Stimulated activated naive CD8-positive, alpha-beta T cell treated with anti-CD3 and anti-CD28 coated beads, Interleukin-15, Interleukin-2, amounts not matched to agents 100 U/mL and 50 U/mL, for 24 hours (primary cell): ENCODE measurements at places on chromosomes 5 and 9.
A peak's percentile ranks its signal among the peaks of the same experiment; 100 is the strongest.

- no peak for DNase-seq
Observed at GRCh38 chr5:142495531-142495930, 170.7 kb upstream of the SPRY4 start.

DNA sequence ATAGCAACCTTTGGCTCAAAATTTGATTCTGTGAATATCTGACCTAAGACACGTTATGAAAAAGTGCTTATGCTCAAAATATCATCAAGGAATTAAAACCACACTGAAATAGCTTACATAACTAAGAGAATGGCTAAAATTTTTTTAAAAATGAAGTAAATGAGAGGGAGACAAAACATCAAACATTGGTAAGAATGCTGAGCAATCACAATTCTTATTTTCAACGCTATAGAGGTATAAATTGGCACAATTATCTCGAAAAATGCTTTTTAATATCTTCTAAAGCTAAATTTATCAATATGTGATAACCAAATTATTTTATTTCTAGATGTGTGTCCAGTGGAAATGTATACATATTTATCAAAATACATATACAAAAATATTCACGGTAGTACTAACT is 381.3 kb downstream of the ANXA1 start:
- DNase-seq = no peak

DNA sequence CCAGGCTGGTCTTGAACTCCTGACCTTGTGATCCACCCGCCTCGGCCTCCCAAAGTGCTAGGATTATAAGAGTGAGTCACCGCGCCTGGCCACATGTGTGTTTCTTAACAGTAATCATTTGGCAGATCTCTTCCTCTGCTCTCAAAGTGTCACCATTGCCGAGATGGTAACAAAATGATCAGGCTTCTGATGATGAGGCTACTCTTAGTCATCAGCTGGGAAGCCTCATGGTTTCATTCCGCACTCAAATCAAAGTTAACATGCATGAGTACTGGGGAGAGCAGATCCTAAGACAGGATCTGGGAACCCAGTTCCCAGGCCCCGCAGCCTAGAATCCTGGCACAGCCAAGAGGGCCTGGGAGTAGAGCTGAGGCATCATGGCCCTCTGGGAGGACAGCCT is 27.4 kb downstream of the BARHL1 start:
- DNase-seq = no peak

DNA sequence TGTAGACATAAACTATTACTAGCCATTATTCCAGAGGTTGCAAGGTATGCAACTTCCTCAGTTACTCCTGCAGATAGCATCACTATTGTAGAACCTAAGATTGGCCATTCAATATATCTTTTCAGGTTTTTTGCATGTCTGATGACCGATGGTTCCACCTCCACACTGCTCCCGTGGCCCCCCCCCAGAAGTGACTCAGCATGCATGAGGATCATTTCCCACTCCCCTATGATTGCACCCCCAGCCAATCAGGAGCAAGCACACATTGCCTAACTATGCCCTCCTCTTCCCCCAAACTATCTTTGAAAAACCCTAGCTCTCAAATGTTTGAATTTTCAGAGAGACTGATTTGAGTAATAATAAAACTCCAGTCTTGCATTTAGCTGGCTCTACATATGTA is 601.4 kb upstream of the TLE4 start:
- DNase-seq = no peak

DNA sequence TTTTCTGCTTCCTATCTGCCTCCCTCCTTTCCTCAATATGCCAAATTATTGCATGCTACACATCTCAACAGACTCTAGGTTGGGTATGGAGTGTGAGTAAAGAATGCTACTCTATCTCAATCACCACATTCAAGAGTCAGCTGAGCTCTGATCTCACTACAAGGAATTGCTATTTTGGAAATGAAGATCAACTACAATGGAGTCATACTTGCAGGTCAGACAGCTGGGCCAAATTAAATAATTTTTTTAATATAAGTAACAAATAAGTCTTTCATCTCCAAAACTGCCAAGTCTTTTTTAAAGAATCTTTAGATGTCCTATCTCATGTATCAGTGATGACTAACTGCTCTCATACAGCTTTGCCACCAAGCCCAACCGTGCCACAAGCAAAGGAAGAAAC is 64.0 kb downstream of the DEPDC1B start:
- no peak for DNase-seq

DNA sequence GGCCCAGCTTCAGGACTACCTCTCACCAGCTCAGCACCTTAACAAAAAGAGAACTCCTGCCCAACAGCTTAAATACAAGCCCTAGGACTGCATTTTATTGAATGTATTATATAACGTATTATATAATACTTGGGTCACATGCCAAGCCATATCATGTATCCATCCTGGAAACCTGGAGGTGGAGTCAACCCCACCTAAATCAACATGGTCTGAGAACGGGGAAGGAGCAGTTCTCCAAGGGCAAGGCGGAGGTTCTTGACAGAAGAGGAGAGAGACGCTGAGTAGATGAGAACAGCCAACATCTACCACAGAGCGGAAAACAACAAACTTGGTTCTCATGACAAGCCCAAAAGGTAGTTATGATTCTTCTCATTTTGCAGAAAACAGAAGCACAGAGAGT is 163.4 kb downstream of the FGF18 start:
- no peak for DNase-seq

DNA sequence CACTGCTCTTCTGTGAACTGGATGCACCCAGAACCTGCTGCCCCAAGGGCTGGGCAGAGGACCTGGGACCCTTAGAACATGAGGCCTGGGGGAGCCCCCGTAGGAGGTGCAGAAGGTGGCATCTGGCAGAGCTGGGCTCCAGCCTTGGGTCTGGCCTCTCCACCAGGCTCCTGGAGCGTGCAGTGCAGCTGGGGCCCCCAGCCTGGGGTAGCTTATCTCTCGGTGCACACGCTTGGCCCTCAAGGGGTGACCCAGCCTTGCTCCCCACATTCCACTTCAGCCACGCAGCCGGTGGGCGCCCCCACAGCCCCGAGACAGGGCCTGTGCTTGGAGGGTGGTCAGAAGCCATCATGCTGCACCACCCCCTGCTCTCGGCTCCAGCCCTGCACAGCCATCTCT is 5.6 kb upstream of the NR5A1 start:
- DNase-seq = no peak

GRCh38 chr5:13188371-13188770 is 756.1 kb downstream of the DNAH5 start:
- no peak for DNase-seq

DNA sequence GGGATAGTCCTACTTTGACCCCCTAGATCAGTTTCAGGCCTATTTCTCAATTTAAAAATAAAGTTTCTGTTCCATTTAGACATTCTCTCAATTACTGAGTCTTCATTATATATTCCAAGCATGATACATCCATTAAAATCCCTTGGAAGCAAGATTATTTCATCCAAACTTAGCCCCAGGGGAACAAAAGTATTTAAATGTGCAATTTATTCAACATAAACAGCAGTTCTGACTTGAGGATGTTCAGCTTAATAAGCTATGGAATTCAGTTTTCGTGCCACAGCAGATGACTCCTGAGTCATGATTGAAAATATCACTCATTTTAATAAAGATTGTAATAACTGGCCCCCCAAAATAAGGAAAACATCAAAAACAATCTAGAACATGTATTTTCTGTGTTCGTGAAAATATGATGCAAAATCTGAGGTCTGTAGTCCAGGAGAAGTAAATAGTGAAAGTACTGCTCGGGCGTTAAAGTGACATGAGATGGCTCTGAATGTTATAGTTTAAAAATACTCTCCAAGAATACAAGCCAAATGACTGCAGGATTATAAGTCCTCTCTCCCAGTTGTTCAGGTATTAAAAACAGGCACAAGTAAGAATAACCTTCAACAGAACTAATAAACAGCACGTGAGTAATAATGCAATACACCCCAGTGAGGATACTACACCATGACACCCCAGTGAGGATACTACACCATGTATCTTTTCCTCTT is 67.1 kb downstream of the RETREG1 start:
- no peak for DNase-seq

GRCh38 chr9:116476935-116477381 is 210.1 kb upstream of the TRIM32 start:
- no peak for DNase-seq

DNA sequence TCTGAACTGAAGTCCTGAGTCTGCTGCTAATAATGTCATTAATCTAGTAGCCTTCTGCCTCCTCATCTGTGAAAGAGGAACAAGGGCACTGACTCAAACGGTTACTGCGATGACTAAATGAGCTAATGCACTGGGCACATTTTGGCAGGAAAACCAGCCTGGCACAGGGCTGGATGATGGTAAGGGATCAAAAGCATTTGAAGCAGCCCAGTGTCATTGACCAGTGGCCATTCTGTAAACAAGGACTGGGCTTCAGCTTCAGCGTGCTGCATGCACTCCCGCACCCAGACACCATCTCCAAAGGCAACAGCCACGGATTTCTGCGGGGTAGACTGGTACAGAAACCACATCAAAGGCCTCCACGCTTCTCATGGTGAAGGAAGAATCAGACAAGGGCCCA is 8.0 kb downstream of the GCNT4 start:
- no peak for DNase-seq

DNA sequence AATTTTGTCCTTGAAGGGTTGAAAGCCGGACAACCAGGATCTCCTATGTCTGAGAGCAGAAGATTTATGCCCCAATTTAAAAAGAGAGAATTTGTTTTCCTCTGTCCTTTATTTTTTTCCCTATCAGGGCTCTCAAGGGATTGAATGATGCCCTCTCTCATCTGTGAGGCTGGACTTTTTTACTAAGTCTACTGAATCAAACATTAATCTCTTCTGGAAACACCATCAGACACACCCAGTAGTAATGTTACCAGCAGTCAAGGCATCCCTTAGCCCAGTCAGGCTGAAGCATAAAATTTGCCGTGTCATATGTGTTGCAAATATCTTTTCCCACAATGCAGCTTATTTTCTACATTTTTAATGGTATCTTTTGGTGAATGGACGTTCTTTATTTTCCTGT is 1497.9 kb downstream of the MAT2B start:
- DNase-seq = no peak

GRCh38 chr5:180346358-180346757 is 6.8 kb downstream of the GFPT2 start:
- DNase-seq = no peak

- DNase-seq = no peak
Observed at GRCh38 chr5:68478301-68479095, 262.9 kb downstream of the PIK3R1 start.

- peak; percentile 47 for DNase-seq
Observed at GRCh38 chr5:32462618-32463017, 18.1 kb upstream of the ZFR start.

GRCh38 chr9:98541684-98542230 is 167.0 kb downstream of the GABBR2 start:
- no peak for DNase-seq

DNA sequence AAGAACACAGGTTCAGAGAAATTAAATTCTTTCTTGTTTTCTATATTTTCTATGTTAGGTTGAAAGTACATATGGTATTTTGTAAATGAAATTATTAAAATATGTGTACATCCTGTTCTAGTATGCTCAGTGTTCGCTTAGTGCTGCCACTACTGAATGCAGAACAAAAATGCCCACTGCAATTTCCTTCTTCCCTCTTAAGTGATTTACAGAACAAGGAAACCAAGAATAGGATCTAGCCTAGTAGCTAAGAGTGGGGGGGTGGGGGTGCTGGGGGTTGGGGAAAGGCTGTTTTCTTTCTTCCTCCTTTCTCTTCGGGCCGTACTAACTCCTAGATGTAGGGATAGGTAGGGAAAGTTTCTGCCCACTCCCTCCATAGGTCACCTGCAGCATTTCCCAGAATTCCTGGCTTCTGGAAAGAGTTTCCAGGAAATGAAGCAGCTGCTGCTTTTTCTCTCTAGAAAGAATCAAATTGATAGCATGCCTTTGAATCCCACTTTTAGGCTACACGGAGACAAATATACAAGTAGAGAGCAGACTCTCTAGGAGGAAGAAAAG is 15.7 kb downstream of the SPATA9 start:
- DNase-seq = no peak
